ENCODE measurements at places on chromosomes 5 and 9. TPM values are rescaled to one million over a fixed set of nuclear protein-coding genes. Genes with fewer than 3 reads are reported as not detected.

The ANKRD18B gene
- 1.7 TPM for total RNA-seq

The SLCO6A1 gene
- total RNA-seq, result not detected

The PLCXD3 gene
- total RNA-seq, result 0.10 TPM

The MEGF10 gene
- total RNA-seq, result 4.7 TPM

The CCNI2 gene
- total RNA-seq, result 0.30 TPM

The SCGB3A1 gene
- not detected for total RNA-seq

The TGFBR1 gene
- 44.2 TPM for total RNA-seq

The ARID3C gene
- not detected for total RNA-seq

The ZNF658 gene
- total RNA-seq, result 9.6 TPM

The NXNL2 gene
- total RNA-seq, result not detected

The MARCHF3 gene
- total RNA-seq, result 18.5 TPM

The FRRS1L gene
- 1.5 TPM for total RNA-seq

The PLPP1 gene
- 89.5 TPM for total RNA-seq

The CAMK4 gene
- total RNA-seq, result 6.0 TPM

The DBH gene
- total RNA-seq, result under 0.01 TPM

The EFNA5 gene
- total RNA-seq, result 20.8 TPM

The EQTN gene
- total RNA-seq, result 1.4 TPM

The RGS7BP gene
- total RNA-seq, result 0.89 TPM

The SPEF2 gene
- 13.8 TPM for total RNA-seq

The SYK gene
- 10.2 TPM for total RNA-seq

The TLX3 gene
- not detected for total RNA-seq

The STKLD1 gene
- 0.49 TPM for total RNA-seq

The SLC46A2 gene
- total RNA-seq, result 1.2 TPM

The LCN1 gene
- total RNA-seq, result not detected

The PCDHA9 gene
- 0.30 TPM for total RNA-seq

The ADAMTS2 gene
- total RNA-seq, result 49.3 TPM

The LCN15 gene
- total RNA-seq, result not detected

The PRDM9 gene
- total RNA-seq, result not detected

The STPG3 gene
- not detected for total RNA-seq

The DNAH5 gene
- 0.20 TPM for total RNA-seq

The MTAP gene
- total RNA-seq, result 24.5 TPM

All from skin of body (tissue), 3 donors.